ENCODE measurements at places on chromosomes 13 and 19.
A peak's percentile ranks its signal among the peaks of the same experiment; 100 is the strongest.

GRCh38 chr19:58477130-58477529 is 978 bp downstream of the ZNF446 start:
- no peak for DNase-seq

DNA sequence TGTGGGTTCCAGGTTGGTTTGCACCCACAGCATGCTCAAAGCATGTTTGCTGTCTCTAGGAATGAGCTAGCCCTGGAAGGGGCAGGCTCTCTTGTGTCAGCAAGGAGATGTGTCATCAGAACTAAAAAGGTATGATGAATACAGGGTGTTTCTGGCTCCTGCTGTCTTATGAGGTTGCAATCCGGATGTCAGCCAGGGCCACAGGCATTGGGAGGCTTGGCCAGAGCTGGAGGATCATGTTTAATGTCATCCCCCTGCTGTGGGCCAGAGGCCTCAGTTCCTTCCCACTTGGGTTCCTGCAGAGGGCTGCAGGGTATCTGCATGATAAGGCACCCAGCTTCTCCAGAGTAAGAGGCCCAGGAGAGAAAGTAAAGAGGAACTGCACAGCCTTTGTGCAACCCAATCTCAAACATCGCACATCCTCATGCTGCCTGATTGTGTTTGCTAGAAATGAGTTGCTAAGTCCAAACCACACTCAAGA is 193.6 kb downstream of the COL4A1 start:
- DNase-seq, result no peak

- no peak for DNase-seq
These were observed 11.6 kb downstream of the OXGR1 start for GRCh38 chr13:96982672-96983071.

DNA sequence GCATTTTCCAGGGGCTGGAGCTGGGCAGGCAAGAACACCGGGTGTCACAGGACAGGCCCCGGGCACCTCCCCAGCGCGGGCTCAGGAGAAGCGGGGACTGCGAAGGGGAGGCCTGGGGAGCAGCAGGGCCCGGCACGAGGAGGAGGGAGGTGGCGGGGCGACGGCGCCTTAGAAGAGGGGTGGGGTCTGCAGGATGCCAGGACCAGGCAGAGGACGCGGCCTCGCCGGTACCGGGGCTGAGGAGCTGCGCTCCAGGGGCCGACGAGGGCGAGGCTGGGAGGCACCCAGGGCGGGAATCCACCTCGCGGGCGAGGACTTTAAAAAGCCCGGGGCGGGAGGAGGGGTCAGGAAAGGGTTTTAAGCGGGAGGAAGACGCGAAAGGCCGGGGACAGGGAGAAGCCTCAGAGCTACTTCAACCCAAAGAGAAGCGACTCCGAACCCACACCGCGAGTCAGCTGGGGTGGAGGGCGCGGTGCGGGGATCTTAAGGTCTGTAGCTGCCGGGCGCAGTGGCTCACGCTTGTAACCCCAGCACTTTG is 665 bp downstream of the ZNF347 start:
- DNase-seq, result peak; percentile 35

- no peak for DNase-seq
These were observed 7.5 kb downstream of the KCTD15 start for GRCh38 chr19:33804021-33804799.

DNA sequence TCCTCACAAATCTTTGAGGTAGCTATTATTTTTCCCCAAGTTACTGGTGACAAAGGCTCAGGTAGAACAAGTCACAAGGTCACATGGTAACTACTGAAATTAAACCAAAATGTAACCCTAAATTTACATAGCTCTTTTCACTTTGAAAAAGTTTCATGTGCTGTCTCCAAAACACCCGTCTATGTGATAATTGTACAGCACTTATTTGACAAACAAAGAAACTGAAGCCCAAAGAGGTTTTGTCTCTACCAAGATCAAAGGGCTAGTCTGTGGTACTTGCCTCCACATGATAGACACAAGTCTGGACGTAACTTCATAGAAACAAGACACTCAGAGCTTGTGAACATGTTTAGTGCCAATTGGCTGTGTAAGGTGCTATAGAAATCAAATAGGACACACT is 108.3 kb downstream of the SACS start:
- DNase-seq, result no peak

DNA sequence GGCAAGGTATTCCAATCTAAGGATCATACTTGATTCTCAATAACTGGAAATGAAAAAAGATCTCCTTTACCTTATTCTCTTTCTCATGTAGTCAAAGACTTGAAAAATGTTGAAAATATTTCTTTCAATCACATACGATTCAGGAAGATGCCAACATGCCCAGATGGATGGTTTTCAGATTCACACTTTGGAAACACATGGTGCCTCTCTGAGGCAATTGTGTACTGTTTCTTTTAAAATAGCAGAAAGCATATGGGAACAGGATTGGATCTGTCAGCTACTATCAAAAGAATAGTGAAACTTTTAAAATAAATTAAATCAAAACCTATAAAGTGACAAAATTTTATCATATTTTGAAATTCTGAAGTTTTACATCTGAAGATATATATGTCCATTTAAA is 222.4 kb downstream of the SPRY2 start:
- DNase-seq, result no peak

DNA sequence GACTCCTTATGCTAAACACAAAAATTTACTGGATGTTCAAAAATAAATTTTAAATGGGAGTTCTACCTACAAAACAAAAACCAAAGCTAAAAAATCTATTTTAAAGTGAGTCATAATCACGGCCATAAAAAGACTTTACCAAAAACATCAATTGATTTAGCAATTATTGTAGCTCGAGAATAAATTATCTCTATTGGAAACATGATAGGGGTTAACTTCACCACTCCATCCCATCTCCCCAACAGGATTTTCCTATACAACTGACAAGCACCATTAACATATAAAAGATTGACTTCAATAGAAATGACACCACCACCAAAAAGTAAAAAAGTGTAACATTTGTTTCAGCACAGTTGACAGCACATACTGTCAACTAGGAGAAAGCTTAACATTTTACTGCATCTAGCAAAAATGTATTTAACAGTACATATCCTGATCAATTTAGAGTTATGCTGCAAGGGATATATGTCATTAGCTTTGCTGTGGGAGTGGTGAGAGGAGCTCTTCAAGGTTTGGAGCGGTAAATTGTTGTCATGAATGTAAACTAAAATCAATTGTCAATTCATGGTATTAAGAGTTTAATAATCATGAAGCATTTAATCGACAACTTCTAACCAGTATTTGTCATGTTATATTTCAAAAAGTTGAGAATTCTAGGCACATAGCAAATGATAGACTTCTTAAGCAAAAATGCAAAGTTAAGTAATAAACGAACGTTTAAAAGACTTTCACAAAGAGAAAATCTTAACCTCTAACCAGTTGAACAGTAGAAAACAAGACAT is 3.8 kb downstream of the UBL3 start:
- no peak for DNase-seq

DNA sequence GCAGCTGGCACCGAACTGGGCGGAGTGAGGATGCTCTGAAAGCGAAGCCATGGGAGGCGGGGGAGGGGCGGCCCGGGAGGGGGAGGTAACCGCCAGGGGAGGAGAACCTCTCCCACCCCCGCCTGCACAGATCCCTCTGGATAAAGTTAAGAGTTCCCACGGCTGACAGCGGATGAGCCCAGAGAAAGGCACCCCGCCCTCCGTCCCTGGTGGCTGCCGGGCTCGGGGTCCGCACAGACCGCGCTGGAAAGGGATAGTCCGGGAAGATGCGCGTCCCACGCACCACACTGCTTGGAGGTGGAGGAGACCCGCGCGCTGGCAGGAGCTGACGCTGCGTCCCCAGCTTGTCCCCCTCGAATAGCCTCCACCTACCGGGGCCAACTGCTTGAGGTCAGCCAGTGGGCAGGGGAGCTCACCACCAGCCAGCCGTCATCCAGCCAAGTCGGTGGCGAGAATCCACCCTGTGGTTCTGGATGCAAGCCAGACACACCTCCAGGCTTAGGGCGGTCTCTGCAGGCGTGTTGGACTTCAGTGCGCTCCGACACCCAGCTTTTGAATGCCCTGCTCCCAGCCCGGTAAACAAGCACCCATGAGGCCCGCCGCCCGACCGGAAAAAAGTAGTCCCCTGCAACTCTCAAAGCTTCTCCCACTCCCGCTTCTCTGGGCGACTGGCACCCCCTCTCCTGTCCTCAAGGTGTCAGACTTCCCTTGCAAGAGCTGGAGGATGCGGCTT is at the start of gene TRPC4:
TRPC4 (minus strand) TSS at position 17 of the 733 bp plus-strand sequence. CDS start 86,439 bp downstream, outside the sequence.
- DNase-seq, result no peak

- DNase-seq, result no peak
These were observed 144.2 kb upstream of the ZNF507 start for GRCh38 chr19:32201211-32201610.

GRCh38 chr13:107461751-107462150 is 753.6 kb downstream of the LIG4 start:
- DNase-seq, result no peak

- DNase-seq, result no peak
These were observed 2.0 kb downstream of the MISP start for GRCh38 chr19:752652-753517.

DNA sequence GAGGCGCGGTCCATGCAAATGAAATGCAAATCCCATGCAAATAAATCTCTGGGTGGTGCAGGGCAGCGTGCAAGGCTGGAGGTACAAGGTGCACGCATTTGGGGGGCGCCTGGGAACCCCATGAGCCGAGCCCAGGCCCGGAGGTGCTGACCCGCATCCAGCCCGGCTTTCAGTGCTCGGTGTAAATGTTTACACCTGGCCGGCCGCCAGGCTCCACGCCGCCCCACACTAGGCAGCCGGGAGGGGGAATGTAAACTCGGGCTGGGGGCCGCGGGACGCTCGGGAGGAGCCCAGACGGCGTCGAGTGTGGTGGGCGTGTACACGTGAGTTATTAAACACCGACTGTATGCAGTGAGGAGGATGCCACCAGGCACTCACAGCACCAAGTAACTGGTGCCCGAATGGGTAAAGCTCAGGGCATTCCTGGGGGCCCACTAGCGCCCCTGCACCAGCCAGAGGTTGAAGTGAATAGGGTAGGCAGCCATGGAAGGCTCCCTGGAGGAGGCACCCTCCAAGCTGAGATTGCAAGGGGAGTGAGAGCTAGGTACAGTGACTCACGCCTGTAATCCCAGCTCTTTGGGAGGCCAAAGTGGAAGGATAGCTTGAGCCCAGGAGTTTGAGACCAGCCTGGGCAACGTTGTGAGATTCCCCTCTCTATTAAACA is 17.2 kb downstream of the FUT6 start:
- DNase-seq, result no peak

GRCh38 chr19:38370299-38370698 is 4.1 kb upstream of the PSMD8 start:
- no peak for DNase-seq

GRCh38 chr13:37039896-37040295 is 19.6 kb downstream of the SUPT20H start:
- no peak for DNase-seq

DNA sequence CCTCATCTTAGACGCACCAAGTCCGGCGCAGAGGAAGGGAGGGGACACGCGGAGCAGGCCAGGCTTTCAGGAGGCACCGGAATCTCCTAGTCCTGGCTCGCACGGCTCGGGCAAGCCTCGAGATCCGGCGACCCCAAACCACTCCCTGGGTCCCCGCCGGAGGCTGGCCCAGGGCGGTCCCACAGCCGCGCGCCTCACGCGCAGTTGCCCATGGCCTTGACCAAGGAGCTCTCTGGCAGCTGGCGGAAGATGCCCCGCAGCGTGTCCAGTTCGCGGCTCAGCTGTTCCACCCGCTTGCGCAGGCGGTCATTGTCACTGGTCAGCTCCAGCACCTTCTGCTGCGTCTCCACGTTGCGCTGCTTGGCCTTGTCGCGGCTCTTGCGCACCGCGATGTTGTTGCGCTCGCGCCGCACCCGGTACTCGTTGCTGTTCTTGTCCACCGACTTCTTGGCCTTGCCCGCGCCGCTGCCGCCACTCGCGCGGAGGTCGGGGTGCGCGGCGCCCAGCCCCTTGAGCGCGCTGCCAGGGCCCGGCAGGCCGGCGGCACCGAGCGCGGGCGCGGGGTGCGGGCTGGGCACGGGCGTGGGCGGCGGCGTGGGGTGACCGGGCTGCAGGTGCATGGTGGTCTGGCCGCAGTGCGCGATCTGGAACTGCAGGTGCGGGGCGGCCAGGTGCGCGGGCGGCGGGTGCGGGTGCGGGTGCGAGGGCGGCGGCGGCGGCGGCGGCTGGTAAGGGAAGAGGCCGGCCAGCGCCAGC is 1.0 kb downstream of the CEBPA start:
- DNase-seq, result no peak

DNA sequence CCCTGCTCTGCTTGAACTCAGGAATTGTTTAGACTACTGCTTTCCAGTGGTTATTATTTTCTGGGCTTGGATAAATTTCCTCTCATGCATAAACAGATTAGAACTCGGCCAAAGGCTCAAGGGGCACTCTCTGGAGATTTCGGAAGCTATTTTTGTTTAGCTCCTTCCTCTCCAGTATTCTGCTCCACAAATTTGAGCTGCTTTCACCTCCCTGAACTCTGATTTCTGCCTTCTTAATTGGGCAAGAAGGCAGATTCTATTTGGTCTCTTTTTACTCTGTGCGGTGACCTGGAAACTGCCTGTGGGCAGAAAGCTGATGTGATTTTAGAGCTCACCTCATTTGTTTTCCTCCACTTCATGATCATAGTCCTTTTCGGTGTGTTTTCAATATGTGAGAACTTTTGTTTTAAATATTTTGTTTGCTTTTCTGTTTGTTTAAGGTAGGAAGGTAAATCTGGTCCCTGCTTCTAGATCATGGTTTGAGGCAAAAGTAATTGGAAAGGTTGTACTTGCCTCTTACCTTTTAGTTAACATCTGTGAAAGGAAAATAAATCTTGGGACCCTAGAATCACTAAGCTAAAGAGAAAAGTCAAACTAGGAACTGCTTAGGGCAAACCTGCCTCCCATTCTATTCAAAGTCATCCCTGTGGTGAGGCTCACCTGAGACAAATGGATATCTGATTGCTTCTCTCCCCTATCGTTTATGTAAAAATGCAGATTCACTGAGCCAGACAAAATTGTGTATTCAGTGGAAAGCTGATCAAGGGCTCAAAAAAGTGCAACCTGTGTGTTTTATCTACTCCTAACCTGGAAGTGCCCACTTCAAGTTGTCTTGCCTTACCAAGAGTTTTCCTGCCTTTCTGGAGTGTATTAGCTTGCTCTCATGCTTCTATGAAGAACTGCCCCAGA is 714.7 kb upstream of the PCDH20 start:
- DNase-seq, result no peak

All from CD4-positive, alpha-beta T cell treated with Interleukin-6 for 4 hours (primary cell).